ENCODE measurements at places on chromosomes 5 and 9. TPM values are rescaled to one million over a fixed set of nuclear protein-coding genes. Genes with fewer than 3 reads are reported as not detected.

DNA sequence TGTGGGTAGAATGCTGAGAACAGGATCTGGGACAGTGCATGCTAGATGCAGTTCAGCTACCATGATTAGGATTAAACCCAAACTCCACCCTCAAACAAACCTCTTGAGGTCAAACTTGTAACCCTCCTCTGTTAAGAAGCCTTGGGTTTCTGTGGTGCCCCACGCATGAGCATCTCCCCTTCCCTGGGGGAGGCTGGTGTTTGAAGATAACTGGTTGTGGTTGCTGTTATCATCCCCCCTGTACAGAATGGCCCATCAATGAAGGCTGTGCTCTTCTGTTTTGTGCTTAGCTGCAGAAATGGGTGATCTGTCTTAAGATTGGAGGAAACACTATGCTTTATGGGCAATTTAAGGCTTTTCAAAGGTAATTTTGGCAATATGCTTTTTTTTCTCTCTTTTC, 4.4 kb upstream of the DAB2IP start:
- DNase-seq, result no peak

- no peak for DNase-seq
Measured at GRCh38 chr9:136324501-136325300, 2.6 kb upstream of the GPSM1 start.

DNA sequence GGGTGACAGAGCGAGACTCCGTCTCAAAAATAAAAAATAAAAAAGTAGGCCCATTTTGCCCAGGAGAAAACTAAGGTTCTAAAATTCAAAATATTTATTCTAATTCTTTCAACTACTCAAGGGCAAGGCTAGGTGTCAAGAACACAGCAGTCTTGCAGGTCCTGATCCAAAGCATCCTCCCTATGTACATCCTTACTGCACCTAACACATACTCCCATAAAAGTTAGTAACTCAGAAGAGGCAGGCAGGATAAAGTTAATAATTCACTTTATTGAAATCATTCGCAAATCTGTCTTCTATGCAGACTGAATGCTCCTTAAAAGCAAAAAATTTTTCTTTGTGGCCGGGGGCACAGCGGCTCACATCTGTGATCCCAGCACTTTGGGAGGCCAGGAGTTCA, 11.1 kb downstream of the GOLPH3 start:
- DNase-seq, result no peak

DNA sequence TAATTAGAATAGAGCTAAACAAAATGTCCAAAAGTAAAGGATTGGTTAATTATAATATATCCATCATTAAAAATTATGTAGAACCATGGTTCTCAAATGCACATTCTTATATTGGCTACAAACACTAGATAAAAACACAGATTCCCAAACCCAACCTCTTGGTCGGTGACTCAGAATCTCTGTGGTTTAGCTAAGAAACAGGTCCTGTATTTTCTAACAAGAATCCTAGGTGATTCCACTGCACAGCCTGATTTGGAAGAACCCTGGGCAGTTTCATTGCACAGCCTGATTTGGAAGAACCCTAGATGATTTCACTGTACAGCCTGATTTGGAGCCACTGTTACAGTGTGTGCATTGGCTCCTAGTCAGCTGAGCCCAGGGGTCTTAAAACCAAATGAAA, 67.9 kb downstream of the KIAA1958 start:
- no peak for DNase-seq

DNA sequence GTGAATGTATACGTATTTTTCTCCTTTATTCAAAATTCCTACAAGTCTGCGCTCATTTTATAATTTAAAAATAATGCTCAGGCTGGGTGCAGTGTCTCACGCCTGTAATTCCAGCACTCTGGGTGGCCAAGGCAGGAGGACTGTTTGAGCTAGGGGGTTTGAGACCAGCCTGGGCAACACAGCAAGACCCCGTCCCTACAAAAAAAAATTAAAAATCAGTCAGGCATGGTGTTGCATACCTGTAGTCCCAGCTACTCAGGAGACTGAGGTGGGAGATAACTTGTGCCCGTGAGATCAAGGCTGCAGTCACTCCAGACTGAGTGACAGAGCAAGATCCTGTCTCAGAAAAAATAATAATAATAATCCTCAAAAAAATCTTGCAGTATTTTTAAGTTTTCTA, 7.8 kb downstream of the UIMC1 start:
- no peak for DNase-seq

PCDHGC5 gene
- 0.40 TPM for total RNA-seq

DNA sequence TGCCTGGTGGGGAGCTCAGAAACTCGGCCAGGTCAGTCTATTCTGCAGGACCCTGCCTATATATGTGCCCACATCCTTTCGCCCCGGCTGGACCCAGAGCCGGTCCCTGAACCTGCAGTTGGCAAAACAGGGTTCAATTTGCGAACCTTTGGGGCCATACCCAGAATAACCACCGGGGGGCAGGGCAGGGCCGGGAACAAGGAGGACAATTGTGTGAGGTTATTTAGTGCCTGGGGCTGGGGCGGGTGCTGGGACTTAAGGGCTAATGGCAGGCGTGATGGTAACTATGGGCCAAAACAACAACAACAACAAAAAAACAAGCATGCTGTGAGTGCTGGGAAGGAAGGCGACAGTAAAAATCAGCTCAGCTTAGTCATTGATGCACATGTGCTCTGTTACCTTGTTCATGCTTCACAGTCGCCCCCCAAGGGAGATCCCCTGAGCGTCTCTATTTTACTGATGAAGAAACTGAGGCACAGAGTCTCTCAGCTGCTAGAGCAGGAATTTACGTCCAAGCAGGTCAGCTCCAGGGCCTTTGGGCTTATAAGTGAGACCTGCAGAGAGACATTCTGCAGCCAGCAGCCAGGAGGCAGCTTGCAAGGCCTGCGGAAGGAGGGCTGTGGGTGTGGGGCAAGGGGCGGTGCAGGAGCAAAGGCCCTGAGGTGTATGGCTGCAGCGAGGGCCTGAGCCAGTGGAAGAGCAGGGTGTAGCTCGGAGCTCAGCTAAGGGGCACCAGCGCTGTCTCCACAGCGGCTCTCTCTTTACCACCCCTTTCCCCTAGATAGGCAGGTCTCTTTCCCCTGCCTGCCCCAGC, 106.0 kb downstream of the PHF2 start:
- DNase-seq, result peak; percentile 61

- peak; percentile 59 for DNase-seq
Measured at GRCh38 chr5:173535976-173536639, 80.3 kb downstream of the BOD1 start.

DNA sequence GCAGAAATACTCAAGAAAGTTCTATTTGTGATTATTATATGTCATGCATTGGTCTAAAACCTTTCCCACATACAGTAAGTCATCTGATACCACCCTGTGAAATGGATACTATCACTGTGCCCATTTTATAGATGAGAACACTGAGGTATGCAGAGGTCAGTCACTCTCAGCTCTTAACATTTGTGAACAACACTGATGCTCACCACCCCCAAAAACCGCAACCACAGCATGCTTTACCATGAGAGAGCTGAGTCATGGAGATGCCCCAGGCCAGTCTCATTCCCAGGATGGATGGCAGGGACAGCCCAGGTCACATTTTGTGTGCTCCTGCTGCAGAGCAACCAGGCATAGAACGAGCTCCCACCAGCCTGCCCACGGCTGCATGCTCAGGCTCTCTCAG, 53.5 kb upstream of the IRX1 start:
- no peak for DNase-seq

DNA sequence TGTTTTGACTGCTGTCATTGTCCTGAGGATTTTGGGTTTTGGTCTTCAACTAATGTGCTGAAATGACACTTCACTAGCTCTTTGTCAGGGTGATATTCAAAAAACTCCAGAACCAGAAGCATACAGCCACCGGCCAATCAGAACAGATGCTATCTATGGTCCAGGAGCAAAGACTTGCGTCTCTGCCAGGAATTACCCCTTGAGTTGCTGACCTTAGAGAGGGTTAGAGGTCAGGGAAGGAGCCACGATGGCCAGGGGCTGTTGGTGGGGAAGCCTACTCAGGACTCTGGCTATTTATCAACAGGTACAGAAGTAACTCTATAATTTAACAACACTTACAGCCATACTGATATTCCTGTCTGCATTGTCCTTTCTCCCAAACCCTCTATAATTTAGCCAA, 356.8 kb downstream of the EFNA5 start:
- DNase-seq, result no peak

DNA sequence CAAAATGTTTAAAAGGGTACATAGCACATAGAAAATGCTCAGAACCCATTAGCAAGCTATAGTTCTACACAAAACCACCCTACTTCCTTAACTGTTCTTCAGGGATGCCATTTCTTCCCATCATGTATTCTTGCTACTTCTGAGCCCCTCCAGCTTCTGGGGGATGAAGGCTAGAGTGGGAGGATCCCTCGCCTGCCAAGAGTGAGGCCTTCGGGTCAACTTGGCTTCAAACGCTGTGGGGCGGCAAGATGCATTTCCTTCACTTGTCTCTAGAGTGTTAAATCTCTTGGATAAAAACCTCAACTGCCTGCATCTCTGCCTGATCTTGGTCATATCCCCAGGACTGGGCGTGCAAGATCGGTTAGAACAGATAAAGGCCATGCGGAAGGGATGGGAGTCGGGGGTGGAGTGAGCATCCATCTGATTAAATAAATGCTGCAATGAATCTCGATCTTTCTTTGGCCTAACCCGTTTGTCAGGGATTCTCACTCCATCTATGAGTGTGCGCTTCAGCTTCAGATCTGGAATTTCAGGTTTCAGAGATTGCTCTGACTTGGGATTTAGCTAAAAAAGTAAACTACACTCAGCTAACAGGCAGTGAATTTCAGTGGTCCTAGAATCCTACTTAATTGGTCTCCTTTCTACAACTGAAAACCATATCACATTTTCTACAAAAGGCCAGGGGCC, 118.0 kb upstream of the PANK3 start:
- no peak for DNase-seq

- DNase-seq, result peak; percentile 33
Measured at GRCh38 chr9:137666513-137666822, 47.7 kb downstream of the EHMT1 start.

DNA sequence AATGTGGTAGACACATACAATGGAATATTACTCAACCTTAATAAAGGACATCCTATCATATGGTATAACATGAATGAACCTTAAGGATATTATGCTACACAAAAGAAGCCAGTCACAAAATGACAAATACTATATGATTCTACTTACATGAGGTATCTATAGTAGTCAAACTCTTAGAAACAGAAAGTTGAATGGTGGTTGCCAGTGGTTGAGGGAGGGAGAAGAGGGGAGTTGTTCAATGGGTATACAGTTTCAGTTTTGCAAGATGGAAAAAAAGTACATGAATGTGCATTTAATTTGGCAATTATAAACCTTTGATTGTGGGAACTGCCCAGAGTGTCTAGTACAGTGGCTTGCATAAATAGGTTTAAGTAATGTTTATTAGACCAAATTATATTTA, 473.3 kb upstream of the ZNF608 start:
- no peak for DNase-seq

- DNase-seq, result no peak
Measured at GRCh38 chr5:157283434-157283833, 17.5 kb downstream of the CYFIP2 start.

DNA sequence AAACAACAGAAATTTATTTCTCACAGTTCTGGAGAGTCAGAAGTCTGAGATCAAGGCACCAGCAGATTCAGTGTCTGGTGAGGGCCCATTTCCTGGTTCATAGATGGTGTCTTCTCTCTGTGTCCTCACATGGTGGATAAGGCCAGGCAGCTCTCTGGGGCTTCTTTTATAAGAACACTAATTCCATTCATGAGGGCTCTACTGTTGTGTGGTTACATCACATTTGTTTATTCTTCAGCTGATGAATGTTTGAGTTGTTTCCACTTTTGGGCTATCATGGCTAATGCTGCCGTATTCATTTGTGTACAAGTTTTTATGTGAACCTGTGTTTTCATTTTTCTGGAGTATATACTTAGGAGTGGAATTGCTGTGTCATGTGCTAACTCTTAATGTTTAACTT, 35.2 kb downstream of the DDX4 start:
- no peak for DNase-seq
